ENCODE measurements at places on chromosomes 2 and 18.

DNA sequence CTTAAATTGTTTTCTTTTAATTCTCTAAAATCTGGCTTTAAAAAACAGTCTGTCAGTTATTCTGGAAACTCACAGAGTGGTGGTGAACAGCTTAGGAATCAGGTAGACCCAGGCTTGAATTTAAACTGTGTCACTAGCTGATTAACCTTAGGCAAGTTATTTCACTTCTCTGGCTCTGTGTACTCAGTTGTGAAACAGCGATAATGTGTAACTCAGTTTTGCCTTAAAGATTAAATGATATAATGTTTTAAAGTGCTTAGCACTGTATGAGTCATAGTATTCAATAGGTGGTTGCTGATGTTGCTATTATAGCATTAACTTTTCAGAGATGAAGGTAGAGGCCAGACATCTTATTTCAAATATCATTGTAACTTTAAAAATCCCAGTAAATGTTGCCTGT is 40.7 kb downstream of the PKP4 start:
- DNase-seq, result no peak

- DNase-seq, result peak; percentile 20
These were observed 109.6 kb upstream of the CYRIA start for GRCh38 chr2:16774980-16775898.

DNA sequence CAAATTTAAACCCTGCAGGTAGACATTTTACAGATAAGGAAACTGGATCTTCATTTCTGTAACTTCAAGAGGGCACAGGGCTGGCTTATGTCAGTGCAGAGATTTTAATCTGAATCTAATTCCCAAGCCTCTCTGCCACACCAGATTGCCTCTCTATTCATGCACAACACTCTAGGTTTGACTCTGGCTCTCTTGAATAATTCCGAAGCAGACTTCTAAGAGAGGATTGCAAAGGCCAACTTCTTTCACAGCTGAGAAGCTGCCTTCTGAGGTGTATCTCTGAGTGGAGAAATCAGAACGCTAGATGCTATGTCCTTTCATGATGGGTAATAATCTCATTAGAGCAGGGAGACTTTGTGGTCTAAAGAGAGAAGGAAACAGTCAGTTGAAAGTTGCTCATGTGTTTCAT is 20.1 kb upstream of the MGAT5 start:
- DNase-seq, result no peak

GRCh38 chr2:23536326-23536725 is 151.3 kb downstream of the KLHL29 start:
- no peak for DNase-seq

DNA sequence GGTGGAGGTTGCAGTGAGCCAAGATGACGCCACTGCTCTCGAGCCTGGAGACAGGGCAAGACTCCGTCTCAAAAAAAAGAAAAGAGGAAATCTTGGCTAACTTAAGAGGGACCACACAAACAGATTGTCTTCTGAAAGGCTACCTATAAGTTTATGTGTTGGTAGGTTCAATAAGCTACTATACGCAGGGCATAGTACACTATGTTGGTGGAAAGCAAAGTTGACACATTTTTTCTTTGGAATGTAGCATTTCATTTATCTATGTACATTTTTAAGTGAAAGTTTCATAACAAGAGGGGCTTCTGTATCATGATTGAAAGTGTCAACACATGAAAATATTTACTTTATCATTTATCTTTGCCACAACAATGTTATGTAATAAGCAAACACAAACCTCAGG is 752.6 kb upstream of the ACVR2A start:
- DNase-seq, result no peak

DNA sequence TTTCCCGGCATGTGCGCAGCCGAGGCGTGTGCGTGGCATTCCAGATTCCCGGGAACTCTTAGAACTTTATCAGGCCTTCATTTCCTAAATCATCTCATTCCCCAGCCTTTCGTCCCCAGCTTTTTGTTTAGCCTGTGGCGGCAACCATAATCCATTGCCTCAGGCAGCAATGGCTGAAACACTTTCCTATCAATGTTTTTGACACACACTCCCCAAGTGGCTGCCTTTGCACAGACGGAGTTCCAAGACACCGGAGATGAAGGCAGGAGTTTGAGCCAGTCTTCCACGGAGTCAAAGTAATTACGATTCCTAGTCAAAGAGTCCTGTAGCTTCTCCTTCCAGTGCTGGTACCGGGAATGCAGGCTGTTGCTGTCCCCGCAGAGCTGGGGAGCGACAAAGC is 64.8 kb downstream of the KCNG2 start:
- no peak for DNase-seq

- no peak for DNase-seq
These were observed 3.7 kb upstream of the CRIM1 start for GRCh38 chr2:36351736-36352349.

DNA sequence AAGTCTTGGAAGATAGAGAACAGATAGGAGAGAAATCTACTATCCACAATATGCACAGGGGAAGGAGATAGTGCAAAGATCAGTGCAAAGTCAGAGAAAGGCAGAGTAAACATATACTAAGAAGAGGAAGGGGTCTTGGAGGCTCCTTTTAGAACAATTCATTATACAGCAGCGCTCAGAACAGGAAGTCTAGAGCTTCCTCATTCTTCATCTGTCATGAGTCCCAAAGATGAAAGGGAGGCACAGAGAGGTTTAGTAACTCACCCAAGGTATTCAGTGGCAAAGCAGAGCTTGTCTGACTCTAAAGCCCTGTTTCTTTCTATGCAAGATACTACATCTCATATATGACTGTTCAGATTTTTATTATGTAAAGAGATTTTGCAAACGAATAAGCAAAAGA is 1.4 kb downstream of the SP110 start:
- DNase-seq, result no peak

GRCh38 chr2:168201584-168202116 is 45.7 kb downstream of the STK39 start:
- no peak for DNase-seq

DNA sequence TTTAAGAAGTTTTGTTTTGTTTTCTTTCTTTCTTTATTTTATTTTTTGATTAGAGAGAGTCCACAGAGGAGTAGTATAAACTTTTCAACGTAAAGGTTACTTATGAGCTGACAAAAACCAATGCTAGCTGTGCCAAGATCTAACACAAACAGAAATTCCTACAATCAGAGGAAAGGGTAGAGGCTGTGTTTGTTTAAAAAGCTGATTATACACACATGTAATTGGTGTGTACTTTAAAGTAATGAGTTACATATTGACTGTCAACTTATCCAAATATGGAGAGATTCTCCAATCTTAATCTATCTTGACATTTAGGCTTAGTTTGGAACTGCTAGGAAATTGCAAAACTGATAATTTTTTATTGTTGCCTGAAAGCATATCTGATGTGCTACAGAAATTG is 63.7 kb upstream of the FAM110C start:
- DNase-seq, result no peak

GRCh38 chr2:152319822-152320570 is 15.0 kb upstream of the FMNL2 start:
- no peak for DNase-seq

- no peak for DNase-seq
These were observed 226.6 kb downstream of the EPHA4 start for GRCh38 chr2:221345516-221345915.

DNA sequence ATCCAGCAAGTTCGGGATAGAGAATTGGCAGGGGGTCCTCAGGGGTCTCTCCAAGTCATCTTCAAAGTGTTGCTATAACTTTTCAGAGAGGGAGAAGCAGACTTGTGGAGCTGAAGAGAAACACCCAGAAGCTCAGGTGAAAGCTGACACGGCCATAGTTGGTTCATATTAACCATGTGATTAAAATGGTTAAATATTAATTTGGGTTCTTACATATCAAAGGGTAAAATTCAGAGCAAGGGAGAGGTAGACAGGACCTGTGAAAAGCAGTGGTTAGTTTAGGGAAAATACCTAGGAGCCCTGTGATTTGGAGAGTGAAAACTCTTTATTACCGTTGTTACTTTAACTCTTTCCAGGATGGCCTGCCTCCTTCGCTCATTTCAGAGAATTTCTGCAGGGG is at the start of gene UGT1A6:
TSS of gene UGT1A6 (plus strand) at position 243 of the 400 bp plus-strand sequence. CDS start at position 358, 115 bp downstream.
- no peak for DNase-seq

- DNase-seq, result no peak
These were observed 2.0 kb upstream of the CAPN14 start for GRCh38 chr2:31219131-31219969.

DNA sequence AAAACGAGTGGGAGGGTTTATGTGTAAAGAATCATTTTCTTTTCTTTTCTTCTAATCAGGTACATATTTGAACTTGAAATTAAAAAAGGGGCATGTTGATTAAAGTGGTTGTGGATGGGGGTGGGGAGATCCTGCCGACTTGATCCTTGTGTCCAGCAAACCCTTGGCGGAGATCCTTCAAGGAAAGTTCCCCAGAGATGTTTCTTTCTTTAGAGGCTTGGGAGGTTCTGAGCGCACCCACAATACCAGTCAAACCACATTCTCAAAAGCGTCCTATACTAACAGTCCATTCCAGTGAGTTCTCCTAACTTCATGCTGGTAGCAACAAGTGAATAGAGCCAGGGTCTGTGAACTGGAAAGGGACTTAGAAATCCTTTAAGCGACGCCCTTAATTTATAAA is 49.2 kb downstream of the MYCN start:
- no peak for DNase-seq

DNA sequence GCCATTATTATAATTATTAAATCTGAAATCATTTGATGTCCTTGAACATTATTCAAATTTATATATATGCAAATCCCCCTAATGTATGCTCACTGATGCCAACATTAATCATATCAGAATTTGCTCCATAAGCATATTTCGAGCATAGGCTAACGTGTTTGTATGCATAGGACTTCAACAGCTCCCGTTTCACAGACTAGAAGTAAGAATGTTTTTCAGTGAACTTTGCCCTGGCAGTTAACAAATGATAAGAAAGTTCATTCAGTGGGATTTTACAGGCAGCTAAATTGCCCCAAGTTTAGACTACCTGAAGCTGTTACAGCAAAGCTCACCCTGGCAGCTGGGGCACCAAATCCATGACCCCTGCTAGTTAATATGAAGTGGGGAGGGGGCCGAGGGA is 272.0 kb downstream of the LNPK start:
- DNase-seq, result no peak

DNA sequence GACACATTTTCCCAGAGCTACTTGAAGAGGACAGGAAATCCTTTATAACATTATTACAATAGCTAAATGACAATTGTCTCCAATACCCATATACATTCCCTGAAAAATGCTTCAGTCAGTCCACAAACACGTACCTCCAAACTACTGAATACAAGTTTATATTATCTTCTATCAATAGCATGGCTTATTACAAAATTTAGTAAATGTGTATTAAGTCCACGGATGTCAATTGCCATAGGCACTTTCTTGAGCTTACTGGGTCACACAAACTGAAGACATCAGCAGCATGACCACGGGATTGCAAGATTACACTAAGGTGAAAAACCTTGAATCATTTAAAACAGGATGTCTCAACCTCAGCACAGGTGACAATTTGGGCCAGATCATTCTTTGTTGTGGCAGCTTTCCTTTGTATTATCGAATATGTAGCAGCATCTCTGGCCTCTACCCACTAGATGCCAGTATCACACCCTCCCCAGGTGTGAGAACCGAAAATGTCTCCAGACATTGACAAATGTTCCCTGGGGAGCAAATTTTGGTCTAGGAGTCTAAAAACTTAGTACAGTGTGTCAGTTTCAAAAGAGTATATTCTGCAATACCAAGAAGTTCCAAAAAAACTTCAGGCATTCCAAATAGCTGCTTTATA is 1.4 kb downstream of the MBD2 start:
- no peak for DNase-seq

GRCh38 chr2:97966545-97967215 is 29.1 kb downstream of the TMEM131 start:
- DNase-seq, result no peak

GRCh38 chr18:26556573-26556972 is 8.2 kb upstream of the KCTD1 start:
- DNase-seq, result no peak

GRCh38 chr2:28400419-28400818 is 7.8 kb downstream of the FOSL2 start:
- no peak for DNase-seq

DNA sequence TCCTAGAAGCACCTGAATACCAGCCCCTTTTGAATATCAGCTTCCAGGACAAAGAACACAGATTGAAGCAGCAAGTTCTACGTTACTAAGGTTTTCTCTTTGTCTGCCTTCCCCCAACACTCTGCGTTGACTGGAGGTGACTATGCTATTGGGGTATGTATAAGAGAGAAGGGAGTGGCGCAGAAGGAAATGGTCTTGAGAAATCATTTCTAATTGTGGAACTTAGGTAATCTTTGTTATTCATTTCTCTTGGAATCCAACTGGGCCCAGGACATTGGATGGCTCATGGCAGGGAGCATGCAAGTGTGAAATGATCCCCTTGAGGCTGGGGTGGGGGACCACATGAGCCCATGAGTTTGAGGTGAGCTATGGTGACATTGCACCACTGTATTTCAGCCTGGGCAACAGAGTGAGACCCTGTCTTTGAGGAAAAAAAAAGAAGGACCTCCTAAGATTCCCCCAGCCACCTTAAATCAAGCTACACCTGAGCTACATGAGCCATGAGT is 29.7 kb downstream of the XDH start:
- no peak for DNase-seq

DNA sequence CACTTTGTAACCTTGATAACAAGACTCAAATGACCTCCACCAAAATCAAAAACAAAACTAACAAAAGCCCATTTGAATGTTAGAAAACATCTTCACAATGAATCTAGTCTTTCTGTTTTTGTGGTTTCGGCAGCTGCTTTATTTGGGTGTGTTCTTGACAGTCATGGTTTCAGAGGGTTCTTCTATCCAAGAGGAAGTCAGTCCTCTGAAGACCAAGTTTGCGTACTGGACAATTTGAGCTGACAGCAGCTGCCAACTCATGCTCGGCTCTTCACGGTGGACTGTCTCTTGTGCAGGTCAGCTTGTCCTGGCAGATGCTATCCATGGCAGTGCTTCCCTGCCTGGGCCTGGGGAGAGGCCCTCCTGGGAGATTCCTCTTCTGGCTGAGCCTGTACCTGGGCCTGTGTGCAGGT is 91.0 kb downstream of the TMEM17 start:
- DNase-seq, result no peak

GRCh38 chr18:26470011-26470637 is 78.2 kb downstream of the KCTD1 start:
- DNase-seq, result no peak

DNA sequence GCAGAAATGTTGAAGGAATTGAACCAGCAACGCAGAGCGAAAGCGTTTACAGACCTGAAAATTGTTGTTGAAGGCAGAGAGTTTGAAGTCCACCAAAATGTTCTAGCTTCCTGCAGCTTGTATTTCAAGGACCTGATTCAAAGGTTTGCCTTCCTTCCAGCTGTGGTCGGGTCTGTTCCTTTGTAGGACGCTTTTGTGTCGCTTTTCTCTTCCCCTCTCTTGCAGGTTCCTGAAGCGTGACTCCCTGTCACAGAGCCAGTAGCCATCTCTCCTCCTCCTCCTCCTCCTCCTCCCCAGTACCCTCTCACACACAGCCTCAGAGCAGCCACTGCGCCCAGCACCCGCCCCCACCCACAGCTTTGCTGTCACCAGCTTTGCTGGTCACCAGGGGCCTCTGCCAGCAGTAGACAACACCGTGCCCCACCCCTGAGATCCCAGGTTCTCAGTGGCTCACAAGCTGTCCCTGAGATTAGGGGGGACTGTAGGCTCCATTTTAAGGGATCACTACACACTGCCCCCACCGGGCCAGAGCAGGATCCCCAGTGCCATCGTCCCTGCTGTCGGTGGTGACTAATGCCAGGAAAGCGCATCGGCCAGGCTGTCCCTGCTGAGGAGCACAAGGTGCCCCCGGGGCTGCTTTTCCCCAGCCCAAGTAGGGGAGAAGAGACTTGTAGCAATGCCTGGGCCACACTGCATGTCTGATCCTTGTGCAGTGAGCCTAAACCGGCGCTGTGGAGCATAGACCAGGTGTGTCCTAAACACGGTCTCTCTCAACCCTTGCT is 242.3 kb downstream of the ATAD2B start:
- no peak for DNase-seq

- no peak for DNase-seq
These were observed 124.4 kb downstream of the GALNT1 start for GRCh38 chr18:35705988-35706387.

All from iPS DF 19.7 (cell line).